ENCODE measurements at places on chromosomes 16 and 17.

DNA sequence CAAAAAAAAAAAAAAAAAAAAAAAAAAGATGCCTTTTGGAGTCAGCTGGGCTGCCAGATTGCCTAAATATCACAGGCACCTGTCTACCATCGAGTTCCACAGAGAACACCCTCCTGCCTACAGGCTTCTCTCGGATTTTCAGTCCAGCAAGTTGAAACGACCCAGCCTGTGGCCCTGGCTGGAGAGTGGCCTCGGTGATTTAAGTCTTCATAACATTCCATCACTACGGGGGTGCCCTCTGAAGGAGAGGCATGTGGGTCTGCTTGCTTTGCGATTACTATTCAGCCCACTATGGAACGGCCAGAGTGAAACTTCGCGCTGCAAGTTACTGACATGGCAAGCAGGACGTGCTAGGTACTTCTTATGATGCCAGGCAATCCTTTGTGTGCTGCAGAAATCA lies 42.8 kb downstream of the MARCHF10 start:
- DNase-seq, result peak; percentile 55

- no peak for DNase-seq
Observed at GRCh38 chr17:70552230-70552981, 383.1 kb downstream of the KCNJ2 start.

- DNase-seq, result no peak
Observed at GRCh38 chr16:25092441-25092840, 19.1 kb upstream of the LCMT1 start.

GRCh38 chr17:45828582-45829133 lies 16.0 kb upstream of the SPPL2C start:
- DNase-seq, result no peak

- no peak for DNase-seq
Observed at GRCh38 chr16:66970775-66971720, 10.0 kb downstream of the CES3 start.

GRCh38 chr17:29256735-29257466 lies 10.2 kb downstream of the CRYBA1 start:
- DNase-seq, result no peak

DNA sequence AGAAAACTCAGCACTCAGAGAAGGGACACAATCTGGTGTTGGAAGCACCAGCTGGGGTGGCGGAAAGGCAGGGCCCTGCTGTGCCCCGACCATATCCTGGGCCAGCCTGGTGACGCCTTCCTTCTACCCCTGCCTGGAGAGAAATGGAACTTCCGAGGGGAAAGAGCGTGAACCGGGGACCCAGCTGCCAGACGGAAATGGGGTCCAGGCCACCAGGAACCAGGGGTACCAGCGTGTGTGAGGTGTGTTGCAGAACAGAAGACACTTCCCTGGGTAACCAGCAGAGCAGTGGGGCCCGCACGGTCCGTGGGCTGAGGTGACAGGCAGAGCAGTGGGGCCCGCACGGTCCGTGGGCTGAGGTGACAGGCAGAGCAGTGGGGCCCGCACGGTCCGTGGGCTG lies 6.8 kb downstream of the RAB40B start:
- DNase-seq, result no peak

DNA sequence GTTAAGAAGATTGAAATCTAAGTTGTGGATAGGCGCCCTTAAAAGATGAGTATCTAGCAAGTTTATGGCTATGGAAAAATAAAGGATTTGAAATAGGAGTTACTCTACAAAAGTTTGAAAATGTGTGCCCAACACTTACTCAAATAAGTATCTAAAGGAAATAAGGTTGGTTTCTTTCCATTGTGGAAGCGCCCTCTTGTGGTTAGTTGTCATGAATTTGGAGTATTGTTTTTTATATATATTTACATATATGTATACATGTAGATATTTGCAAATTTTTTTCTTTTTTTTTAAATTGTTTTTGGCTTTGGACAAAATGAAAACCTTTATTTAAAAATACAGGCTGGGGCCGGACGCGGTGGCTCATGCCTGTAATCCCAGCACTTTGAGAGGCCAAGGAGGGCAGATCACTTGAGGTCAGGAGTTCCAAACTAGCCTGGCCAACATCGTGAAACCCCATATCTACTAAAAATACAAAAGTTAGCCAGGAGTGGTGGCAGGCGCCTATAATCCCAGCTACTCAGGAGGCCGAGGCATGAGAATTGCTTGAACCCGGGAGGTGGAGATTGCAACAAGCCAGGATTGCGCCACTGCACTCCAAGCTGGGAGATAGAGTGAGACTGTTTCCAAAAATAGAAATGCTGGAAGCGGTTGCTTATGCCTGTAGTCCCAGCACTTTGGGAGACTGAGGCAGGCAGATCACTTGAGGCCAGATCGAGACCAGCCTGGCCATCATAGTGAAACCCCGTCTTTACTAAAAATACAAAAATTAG lies 24.0 kb upstream of the VPS4A start:
- no peak for DNase-seq

- no peak for DNase-seq
Observed at GRCh38 chr17:44828919-44829522, 1.1 kb downstream of the GJC1 start.

DNA sequence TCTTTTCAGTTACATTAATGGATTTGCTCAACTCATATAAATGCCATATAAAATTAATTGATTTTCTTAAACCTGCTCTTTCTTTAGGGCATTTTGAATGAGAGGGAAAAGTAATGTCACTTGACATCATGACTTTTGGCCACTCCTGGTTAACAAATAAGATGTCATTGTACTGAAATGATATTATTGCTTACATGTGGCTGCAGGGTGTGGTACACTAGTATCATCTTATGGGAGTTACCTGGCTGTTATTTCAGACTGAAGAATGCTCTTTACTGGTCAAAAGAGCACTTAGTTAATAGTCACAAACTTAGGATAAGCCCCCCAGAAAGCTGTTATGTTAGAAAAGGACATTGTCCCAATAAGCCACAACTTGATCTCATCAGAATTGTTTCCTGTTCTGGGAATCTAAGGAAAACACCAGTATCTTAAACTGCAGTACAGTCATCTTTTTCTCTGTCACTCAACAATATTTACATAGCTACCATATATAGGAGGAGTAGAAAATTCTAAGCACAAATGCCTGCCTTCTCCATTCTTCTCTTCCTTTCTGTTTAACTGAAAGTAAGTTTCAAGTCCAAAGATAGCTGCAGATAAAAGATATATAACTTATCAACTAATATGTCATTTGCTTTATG lies 53.9 kb upstream of the MRC2 start:
- no peak for DNase-seq

GRCh38 chr17:36212966-36213365 lies 2.1 kb downstream of the CCL4L2 start:
- no peak for DNase-seq

DNA sequence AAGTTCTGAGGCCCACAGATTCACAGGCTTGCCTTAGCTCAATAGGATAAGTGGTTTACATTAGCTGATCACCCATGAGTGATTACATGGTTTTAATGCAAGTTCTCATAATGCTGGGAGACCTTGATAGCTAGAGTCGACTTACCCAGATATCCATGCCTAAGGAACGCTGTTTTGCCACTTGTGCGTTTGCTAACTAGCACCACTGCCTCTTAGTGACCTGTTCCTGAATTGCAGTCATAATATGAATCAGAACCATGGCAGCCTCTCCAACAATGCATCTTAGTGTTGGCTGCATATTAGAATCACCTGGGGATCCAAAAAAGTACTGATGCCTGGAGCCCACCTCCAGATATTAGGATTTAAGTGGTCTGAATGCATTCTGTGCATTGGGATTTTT lies 251.1 kb upstream of the CDH5 start:
- no peak for DNase-seq

DNA sequence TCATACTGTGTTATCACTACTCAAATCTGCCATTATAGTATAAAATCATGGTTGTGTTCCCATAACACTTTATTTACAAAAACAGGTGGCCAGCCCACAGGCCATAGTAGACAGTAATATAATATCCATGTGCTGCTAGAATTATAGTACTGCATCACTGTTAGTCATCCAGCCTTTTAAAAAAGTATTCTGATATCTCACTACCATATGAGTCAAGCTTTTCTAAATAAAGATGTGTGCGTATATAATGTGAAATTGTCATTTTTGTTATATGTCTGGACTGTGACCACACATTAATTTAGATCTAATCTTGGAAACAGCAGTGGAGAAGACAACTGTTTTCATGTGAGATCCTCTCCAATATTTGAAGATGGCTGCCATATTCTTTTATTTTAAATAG lies 1049.1 kb upstream of the GOT2 start:
- no peak for DNase-seq

DNA sequence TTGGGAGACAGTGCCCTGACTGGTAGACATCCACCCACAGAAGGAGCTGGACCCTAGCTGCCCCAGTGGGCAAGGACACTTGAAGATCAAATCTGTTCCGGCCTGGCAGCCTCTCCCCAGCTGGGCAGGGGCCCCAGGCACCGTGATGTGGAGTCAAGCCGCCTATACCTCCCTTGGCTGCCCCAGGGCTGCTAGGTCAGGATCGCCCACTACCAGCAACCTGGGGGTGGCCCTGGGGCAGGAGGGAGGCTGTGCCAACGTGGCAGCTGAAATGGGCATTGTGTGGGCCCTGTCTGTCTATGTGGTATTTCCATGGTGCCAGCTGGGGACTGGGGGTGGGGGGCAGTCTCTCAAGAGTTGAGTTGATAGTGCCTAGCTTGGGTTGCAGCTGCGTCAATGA lies 941 bp downstream of the PDK2 start:
- no peak for DNase-seq

All from type B pancreatic cell (in vitro differentiated cells).